ENCODE measurements at places on chromosomes 1 and 21.

- DNase-seq: no peak
Measured at GRCh38 chr1:227583354-227583753, 20.0 kb downstream of the ZNF678 start.

DNA sequence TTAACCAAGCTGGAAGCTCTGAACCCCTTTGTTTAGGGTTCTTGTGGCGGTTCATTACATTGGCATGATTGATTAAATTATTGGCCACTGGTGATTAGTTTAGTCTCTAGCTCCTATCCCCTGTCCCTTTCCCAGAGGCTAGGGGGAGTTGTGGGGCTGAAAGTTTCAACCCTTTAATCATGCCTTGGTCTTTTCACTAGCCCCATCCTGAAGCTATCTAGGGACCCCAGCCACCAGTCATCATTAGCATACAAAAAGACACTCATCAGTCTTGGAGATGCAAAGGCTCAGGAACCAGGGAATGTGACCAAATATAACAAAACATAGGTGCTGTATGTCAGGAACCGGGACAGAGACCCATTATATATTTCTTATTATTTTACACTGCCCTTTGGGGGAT, 34.7 kb upstream of the SNX27 start:
- no peak for DNase-seq

DNA sequence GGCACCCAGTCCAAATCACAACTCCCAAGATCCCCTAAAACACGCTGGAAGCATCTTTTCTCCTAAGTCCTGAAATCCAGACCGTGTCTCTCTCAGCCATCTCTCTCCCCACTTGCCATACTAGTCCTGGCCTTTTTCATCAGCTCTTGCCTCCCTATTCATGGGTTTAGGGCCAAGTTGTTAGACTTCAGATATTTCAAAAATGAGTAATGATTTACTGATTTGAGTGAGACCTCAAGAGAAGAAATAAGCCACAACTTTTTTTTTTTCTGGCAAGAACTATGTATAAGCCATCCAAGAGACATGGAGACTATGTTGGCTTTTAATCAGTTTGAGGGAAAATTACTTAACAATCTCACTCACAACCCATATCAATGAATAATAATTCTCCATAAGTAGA, 62.5 kb downstream of the TBX15 start:
- no peak for DNase-seq

DNA sequence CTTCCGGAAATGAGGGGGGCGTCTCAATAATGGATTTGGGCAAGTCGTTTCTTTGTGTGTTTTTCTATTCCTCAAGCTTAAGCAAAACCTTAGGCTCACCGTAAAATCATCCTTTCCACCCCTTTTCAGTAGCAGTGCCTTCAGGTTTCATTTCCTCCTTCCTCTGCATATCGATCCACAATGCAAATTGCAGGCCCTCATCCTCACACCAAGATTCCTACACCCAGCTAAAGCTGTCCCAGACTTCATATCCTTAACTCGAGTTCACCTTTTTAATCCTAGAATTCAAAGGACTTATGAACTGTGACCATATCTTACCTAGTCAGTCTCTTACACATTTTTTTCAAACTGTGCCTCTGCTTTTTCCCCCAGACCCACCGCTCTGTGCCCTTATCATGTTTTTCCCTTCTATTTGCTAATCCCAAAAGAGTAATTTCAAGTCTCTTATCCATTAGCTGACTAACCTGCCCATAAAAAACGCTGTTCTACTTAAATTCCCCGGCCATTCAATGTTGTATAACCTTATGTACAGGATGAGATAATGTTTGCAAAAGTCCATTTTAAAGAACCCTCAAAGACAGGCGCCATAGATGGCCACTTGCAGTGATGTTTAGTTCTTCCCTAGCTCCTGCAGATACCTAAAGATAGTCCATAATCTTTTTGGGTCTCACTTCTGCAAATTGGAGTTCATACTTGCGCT, 1.5 kb downstream of the AKIRIN1 start:
- DNase-seq: no peak

DNA sequence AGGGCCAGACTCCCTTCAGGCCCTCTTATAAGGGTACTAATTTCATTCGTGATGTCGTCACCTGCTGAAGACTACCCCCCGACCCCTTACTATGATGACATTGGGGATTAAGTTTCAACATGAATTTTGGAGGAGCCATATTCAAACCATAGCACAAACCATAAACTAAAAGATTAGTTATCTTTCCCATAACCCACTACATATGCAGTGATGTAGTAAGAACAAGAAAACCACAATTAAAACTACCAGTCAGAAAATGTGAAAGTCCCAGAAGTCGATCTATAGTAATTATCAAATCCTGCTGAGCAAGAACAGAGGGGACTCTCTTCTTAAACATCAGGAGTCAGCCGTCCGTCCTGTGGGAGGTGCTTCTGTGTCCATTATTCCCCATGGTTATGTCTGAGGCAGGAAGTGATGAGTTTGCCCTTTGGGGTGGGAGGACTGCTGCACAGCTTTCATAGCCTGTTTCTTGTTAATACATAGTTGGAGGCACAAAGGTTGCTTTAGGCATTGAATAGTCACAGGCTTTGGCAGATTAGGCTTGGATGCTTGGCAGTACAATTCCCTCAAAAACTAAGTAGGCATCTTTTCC, 35.9 kb upstream of the PTGFRN start:
- DNase-seq: no peak

DNA sequence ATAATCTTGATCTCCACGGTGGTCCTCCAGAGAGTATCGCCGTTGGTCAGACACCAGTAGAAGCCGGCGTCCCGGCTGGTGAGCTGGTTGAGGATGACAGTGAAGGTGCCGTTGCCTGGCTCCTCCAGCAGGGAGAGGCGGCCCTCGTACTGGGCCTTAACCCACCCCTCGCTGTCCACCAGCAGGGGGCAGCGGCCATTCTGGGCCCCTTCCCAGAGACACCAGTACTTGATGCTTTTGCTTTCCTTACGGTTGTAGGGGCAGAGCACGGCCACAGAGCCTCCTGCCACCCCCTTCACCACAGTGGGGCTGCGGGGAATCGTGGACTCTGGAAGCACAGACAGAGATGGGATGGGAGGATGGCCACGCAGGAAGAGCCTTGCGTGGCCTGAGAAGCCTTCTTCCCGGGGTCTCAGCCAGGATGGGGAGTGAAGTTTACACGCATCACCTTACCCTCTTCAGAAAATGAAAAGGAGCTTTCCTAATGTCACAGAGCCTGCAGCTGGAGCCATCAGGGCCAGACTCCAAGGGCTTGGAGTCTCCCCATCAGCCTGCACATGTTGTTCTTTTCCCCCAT, 10.7 kb downstream of the PIGR start:
- DNase-seq: no peak

- no peak for DNase-seq
Measured at GRCh38 chr1:81424816-81425215, 375.9 kb upstream of the ADGRL2 start.

DNA sequence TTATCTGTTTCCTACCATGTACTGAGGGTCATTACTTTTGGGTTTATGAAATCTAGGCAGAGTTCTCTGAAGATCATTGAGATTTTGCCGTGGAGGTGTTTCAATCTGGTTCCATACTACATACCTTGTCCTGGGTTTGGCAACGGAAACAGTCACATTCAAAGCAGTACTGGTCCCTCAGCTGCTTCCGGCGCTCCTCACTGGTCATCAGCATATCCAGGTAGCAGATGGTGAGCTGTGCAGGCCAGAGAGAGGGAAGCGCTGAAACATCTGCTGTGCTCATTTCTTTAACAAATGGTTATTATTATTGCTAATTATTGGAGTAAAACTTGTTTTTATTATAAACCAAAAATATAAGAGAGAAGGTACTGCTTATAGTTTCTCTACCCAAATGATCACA, 591.7 kb downstream of the SMYD3 start:
- no peak for DNase-seq

- DNase-seq: no peak
Measured at GRCh38 chr1:156608036-156608674, 6.9 kb upstream of the GPATCH4 start.
